ENCODE measurements at places on chromosomes 11 and 22.

GRCh38 chr11:16776711-16777612, 38.5 kb downstream of the C11orf58 start:
- peak; percentile 48 for DNase-seq

DNA sequence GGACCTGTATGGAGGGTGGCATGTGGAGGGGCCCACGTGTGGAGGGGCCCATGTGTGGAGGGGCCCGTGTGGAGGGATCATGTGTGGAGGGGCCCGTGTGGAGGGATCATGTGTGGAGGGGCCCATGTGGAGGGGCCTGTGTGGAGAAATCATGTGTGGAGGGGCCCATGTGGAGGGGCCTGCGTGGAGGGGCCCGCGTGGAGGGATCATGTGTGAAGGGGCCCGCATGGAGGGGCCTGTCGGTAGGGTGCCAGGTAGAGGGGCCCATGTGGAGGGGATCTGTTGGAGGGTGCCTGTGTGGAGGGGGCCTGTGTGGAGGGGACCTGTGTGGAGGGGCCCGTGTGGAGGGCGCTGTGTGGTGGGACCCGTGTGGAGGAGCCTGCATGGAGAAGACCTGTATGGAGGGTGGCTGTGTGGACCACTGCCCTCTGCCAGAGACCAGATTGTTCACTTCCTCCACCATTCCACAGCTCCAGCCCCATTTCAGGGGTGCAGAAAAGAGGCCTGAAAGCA, 47.0 kb downstream of the IGLL5 start:
- no peak for DNase-seq

GRCh38 chr22:37258753-37259401, 14.8 kb upstream of the RAC2 start:
- DNase-seq = no peak

DNA sequence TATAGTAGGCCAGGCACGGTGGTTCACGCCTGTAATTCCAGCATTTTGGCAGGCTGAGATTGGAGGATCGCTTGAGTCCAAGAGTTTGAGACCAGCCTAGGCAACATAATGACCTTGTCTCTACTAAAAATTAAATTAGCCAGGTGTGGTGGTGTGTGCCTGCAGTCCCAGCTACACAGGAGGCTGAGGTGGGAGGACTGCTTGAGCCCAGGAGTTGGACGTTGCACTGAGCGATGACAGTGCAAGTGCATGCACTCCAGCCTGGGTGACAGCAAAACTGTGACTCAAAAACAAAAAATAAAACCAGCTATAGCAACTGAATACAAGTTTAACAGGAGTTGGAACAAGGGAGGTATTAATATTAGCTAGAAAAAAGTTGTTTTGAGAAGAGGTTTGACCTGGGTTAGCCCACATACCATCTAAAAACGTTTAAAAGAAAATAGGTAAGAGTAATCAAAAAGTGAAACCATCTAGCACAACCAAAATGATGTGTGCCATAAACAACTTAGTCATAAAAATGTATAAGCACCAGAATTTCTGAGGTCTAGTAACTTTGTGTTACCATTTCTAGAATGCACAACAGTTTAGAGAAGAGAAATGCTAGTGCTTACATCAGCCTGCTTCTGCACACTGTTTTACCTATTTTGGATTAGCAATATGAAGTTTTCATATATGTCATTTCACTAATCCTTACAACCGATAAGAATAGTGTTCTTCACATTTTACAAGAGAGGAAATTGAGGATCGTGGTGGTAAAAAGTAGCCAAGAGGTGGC, 26.5 kb downstream of the NARS2 start:
- DNase-seq = no peak

GRCh38 chr11:34904421-34904955, 11.7 kb downstream of the APIP start:
- DNase-seq = no peak

GRCh38 chr11:91243051-91243450, 981.6 kb upstream of the FAT3 start:
- DNase-seq = no peak

DNA sequence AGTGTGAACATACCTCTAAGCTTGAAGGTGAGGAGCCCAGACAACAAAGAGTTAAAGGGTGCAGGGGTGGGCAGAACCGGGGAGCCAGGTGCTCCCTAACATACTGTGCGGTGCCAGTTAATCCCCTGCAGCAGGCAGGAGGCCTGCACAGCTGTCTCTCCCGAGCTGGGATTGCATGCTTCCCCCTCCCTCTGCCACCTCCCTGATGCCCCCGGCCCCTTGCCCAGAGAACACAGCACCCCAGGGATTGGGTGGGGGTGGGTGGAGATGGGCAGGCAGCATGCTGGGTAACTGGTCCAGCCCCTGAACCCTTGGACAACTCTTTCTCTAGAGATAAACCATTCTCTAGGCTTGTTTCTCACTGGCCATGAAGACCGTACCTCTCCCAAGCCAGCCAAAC, 67.7 kb upstream of the MYOD1 start:
- DNase-seq = no peak

Measured in G401 (cell line).